ENCODE measurements at places on chromosomes 4 and X.

DNA sequence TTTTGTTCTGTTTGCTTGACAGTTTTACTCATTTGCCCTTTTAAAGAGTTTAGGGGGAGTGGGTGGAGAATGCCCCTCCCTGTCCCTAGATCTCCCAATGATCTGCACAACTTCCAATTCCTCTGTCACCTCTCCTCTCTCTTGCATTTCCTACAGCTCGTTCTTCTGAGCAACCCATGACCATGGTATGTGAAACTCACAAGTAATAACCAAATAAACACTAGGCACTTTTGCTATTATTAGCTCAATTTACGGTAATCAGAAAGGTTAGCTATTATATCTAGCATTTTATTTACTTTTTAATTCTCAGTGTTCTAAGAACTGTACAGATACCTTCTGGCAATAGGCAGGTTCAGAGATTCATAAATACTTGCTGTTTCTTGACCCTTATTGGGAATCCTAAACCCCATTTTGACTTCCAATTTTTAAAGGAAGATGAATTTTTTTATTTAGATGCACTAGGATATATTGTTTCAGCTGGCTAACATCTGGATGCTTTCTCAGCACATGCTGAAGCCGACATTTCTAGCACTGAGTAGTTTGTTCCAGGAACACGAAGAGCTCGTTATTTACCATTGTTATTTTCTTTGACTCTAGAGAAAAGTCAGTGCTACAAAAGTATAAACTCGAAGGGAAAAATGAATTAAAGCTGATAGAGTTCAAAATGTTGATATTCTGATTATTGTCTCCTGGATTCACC is 194.7 kb upstream of the TLL1 start:
- no peak for DNase-seq

- no peak for DNase-seq
Observed at GRCh38 chr4:95610061-95610569, 61.3 kb upstream of the UNC5C start.

DNA sequence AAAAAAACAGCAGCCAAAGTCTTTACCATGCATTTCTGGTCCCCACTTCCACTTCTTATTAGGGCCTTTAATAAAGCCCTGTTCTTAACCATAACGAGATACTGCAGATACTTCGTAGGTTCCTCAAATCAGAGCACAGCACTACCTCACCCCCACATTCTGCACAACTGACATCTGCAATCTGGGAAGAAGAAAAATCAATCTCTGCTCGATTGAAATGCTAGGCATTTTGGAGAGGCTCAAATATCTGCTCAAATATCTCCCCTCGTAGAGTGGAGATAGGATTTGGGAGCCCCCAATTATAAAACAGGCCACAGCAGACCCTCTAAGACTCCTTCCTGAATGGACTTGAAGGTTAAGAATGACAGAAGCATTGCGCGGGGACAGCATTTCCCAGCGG is 40.3 kb upstream of the CENPU start:
- DNase-seq = no peak

- no peak for DNase-seq
Observed at GRCh38 chrX:100948557-100948956, 19.8 kb upstream of the XKRX start.

- DNase-seq = no peak
Observed at GRCh38 chrX:10728806-10729389, 108.5 kb upstream of the MID1 start.

GRCh38 chr4:128827296-128827695 is 17.8 kb downstream of the JADE1 start:
- DNase-seq = no peak

DNA sequence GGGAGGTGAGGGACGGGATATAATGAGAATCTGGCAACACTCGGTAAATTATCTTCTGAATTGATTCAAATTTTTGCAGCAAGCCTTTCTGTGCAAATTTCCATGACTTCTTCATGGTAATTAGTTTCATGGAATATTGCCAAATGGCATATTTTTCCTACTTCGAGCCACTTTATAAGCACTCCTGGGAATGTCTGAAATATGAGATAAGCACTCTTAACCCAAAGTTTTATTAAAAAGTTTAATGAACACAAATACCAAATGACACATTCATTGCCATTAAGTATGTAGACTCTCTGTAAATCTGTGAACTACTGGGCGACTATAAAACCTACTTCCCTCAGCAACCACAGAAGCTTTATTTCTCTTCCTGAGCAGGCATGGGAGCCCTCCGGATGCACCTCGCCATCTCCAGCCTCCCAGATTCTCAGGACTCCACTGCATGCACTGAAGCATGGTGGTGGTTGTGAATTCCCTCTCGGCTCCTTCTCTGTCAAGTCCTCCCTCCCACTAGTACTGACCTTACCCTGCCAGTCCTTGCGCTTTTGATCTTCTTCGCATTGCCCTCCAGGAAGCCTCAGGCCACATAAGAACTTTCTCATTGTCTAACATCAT is 154.4 kb upstream of the RPL34 start:
- no peak for DNase-seq

- no peak for DNase-seq
Observed at GRCh38 chr4:162056990-162057389, 106.8 kb downstream of the FSTL5 start.

DNA sequence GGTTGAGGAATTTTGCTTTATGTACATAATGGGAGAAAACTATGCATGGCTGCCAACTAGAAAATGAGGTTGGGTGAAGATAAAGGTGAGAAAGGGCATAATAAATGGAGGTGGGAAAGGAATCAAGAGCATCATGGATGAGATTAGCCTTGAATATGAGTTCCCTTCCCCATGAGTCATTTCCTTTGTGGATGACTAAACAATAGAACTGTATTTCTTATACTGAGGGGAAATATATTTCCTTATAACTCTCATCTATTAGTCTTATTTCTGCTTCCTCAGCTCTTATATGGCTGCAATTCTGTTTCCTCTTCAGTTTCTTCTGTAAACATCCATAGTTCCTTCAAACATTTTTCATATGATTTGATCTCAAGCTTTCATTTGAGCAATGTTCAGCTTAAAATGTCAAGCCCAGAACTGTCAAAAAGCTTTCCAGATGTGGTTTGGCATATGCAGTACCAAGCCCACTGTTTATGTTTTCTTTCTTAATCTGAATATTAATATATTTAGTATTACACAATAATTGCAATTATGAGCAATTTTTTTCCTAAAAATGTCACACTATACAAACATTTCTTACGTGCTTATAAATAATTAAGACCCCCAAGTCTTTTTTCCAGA is 100.7 kb upstream of the GRPR start:
- DNase-seq = no peak

DNA sequence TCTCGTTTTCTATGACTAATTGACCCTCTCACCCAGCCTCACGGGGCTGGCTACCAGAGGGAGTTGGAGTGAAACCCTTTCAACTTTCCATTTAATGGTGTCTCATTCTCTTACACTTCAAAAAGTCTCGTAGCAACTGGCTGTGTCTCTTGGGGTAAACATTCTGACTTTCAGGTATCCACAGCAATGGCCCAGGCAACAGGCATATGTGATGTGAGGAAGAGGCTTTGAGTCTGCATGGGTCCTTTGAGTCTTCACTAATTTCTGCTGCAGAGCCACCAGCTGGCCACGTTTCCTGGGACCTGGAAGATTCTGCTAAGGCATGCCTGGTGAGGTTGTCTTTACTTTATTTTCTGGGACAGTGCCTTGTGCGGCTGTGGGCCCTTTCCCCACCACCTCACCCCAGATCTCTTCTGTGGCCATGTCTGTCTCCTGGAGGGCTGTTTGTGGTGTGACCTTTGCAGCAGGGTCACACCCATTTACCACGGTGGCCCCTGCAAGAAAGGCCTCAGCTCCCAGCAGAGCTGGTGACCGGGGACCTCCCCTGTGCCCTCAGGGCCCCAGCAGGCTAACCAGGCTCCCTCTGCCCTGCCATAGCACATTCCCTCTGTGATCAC is 112.5 kb upstream of the FRG1 start:
- no peak for DNase-seq

GRCh38 chr4:110306303-110306702 is 107.9 kb upstream of the ELOVL6 start:
- no peak for DNase-seq

DNA sequence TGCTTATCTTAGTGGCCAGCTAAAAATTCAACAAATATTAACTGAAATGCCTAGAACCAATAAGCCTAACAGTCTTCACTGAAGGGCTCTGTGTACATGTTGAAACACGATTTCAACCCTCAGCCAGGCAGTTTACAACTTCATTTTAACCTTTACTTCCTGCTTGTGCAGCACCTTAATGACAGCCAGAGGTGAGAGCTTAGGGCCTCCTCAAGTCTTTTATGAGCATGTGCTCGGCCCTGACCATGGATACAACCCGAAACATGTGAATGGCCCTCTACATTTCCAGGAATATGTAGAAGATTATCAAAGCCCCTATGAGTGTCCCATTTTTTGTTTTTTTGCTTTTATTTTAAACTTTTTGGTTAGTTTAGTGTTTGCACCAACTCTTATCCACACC is 88.3 kb downstream of the MSN start:
- DNase-seq = no peak

DNA sequence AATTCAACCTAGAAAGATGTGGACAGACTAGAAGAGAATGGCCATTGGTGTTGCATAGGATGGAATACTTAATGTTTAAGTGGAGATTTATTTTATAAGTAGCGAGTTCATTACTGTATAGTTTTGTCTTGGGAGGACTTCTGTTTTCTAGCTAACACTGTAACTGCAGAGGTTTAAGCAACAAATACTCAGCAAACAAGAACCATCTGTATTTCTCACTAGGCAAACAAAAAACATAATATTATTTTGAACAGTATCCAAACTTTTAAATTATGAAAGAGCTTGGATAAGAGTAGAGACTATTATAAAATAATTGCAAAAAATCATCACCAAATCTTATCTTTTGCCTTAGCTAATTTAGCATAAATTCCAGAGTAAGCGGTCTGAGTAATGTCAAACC is 121.1 kb downstream of the GLRA3 start:
- no peak for DNase-seq
